Activated CD4-positive, alpha-beta T cell treated with anti-CD3 and anti-CD28 coated beads, Interleukin-2, amount 50 U/mL, for 4 hours (primary cell): ENCODE measurements at places on chromosomes 16 and 17.

DNA sequence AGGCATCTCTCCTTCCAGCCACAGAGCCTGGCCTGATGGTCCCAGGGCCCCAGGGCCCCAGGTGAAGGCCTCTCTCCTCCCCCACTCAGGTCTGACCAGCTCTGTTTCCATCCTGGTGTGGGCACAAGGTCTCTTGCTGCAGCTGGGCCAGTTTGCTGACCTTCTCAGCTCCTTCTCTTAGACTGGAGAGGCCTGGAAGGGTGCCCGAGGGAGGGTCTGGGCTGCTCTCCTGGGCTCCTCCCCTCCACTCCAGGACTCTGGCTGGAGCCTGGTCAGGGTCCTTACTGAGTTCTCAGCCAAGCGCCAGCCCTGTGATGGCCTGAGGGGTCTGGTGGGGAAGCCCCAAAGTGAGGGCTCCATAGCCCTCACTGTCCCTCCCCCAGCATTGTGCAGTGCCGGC lies 12.4 kb downstream of the SOCS3 start:
- no peak for DNase-seq

GRCh38 chr16:73107371-73107770 lies 59.4 kb upstream of the ZFHX3 start:
- DNase-seq: no peak

DNA sequence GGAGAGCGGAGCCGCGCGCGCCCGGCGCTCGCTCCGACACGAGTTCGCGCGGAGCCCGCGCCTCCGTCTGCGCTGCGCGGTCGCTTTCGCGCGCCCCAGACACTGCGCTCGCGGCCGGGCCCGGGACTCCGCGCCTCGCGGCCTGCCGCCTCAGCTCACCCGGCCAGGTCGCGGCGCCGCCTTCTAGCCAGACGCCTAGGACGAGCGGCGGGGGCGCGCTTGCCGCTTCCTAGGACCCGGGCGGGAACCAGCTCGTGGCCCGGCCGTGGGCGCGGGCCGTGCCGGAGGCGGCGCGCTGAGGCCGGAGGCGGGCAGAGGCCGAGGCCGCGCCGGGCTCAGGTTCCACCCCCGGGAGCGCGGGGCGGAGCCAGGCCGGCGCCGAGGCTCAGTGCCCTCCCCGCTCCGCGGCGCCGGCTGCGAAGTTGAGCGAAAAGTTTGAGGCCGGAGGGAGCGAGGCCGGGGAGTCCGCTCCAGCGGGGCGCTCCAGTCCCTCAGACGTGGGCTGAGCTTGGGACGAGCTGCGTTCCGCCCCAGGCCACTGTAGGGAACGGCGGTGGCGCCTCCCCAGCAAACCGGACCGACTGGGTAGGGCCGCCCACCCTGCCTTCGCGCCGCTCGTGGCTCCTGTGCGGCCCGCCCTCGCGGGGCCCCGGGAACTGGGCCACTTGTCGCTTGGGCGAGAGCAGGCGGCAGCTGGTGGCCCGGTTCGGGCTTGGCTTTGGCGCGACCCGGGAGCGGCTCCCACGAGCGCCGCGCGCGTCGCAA lies at the start of gene SPHK1:
TSS of gene SPHK1 (plus strand) at position 388 of the 765 bp plus-strand sequence. CDS start 1,036 bp downstream, outside the sequence.
- peak; percentile 50 for DNase-seq

DNA sequence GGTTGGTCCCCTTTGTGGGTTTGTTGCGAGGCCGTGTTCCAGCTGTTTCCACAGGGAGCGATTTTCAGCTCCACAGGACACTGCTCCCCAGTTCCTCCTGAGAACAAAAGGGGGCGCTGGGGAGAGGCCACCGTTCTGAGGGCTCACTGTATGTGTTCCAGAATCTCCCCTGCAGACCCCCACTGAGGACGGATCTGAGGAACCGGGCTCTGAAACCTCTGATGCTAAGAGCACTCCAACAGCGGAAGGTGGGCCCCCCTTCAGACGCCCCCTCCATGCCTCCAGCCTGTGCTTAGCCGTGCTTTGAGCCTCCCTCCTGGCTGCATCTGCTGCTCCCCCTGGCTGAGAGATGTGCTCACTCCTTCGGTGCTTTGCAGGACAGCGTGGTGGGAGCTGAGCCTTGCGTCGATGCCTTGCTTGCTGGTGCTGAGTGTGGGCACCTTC lies 27.3 kb upstream of the STH start:
- DNase-seq: no peak

GRCh38 chr17:78904371-78904770 lies 1.4 kb upstream of the CEP295NL start:
- DNase-seq: no peak

DNA sequence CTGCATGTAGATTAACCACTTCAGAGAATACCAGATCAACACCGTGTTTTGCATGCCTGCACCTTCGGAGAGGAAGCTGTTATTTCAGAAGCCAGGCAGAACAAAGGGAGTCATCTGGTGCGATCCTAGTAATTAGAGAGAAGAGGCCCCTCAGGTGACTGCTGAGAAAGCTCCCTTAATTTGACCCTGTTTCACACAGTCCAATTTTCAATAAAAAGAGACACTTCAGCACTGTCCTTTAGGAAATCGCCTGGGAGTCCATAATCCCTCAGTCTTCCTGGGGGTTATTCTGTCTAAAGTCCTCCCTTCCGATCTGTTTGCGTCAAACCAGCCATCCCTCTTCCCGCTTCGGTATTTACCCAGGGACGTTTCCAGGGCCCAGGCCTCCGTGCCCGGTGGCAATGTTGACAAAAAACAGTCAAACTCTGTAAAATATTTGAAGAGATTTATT lies 23.4 kb upstream of the TNRC6C start:
- DNase-seq: no peak

- no peak for DNase-seq
Observed at GRCh38 chr17:77227461-77228240, 86.9 kb downstream of the SEC14L1 start.

- no peak for DNase-seq
Observed at GRCh38 chr17:57264776-57265175, 8.5 kb downstream of the MSI2 start.
